ENCODE measurements at places on chromosomes 7 and 10. TPM values are rescaled to one million over a fixed set of nuclear protein-coding genes. Genes with fewer than 3 reads are reported as not detected.

DNA sequence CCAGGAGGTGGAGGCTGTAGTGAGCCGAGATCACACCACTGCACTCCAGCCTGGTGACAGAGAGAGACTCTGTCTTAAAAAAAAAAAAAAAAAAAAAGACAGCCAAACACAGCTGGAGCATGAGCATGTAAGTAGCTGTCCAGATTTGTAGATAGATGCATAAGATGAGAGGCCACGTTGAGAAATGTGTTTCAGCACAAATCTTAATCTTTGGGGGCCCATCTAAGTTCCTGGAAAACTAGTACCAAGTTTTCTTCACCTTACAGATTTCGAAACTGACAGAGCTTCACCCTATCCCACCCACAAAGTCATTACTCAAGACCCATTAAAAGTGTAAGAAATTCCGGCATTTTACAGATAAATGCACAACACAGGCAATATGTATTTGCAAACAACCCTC, 208.2 kb downstream of the PARD3 start:
- no peaks in the 10 kb centered on the region for H3K36me3 ChIP-seq
- no peak overlapping the region for H3K27ac ChIP-seq
- peaks cover 19% of the 10 kb centered on the region for H3K4me1 ChIP-seq
- H3K27me3 ChIP-seq: no peaks in the 10 kb centered on the region

GRCh38 chr10:114163062-114163461, 10.9 kb downstream of the CCDC186 start:
- H3K27me3 ChIP-seq: no peaks in the 10 kb centered on the region
- H3K36me3 ChIP-seq: peaks cover 29% of the 10 kb centered on the region
- peak overlapping the region; percentile 99 for H3K27ac ChIP-seq
- peaks cover 45% of the 10 kb centered on the region for H3K4me1 ChIP-seq
- no peak overlapping the region for H3K4me3 ChIP-seq

The C10orf143 gene
- total RNA-seq: 2.9 TPM

The CALML3 gene
- total RNA-seq: 0.07 TPM
